ENCODE measurements at places on chromosomes 13 and 19. TPM values are rescaled to one million over a fixed set of nuclear protein-coding genes. Genes with fewer than 3 reads are reported as not detected.

The SLC25A30 gene
- total RNA-seq = 18.0 TPM

The IGLON5 gene
- not detected for total RNA-seq

The LIM2 gene
- not detected for total RNA-seq

The CALM3 gene
- total RNA-seq = 124 TPM

The MEIS3 gene
- total RNA-seq = 38.0 TPM

The IGFLR1 gene
- total RNA-seq = 0.64 TPM

The C1QTNF9 gene
- total RNA-seq = not detected

The SIGLEC5 gene
- not detected for total RNA-seq

GRCh38 chr19:16325161-16325527, 518 bp downstream of the KLF2 start:
- DNase-seq = no peak

DNA sequence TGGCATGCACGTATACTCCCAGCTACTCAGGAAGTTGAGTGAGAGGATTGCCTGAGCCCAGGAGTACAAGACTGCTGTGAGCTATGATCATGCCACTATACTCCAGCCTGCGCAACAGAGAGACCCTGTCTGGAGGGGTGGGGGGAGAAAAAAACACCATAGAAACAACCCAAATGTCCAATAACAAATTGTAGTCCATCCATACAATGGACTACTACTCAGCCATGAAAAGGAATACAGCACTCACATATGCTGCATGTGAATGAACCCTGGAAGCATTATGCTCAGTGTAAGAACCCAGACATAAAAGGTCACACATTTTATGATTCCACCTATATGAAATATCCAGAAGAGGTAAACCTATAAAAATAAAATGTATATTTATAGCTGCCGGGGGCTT, 42.3 kb downstream of the CD320 start:
- no peak for DNase-seq

- DNase-seq = no peak
Observed at GRCh38 chr13:112882555-112883024, 86.4 kb upstream of the MCF2L start.

All from fibroblast of villous mesenchyme (primary cell).